ENCODE measurements at places on chromosomes 1 and 21.
A peak's percentile ranks its signal among the peaks of the same experiment; 100 is the strongest.

DNA sequence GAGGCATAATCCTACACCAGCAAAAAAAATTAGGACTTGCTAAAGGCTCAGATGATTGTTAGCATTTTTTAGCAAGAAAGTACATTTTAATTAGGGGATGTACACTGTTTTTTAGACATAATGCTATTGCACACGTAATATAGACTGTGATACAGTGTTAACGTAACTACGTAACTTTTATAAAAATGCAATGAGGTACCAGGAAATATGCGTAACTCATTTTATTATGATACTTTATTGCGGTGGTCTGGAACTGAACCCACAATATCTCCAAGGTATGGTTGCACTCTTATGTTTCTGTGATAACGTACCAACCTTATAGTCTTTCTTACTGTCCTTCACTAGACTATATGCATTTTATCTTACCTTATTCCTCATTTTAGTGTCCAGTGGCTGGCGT, 62.8 kb upstream of the B3GALT2 start:
- no peak for DNase-seq

DNA sequence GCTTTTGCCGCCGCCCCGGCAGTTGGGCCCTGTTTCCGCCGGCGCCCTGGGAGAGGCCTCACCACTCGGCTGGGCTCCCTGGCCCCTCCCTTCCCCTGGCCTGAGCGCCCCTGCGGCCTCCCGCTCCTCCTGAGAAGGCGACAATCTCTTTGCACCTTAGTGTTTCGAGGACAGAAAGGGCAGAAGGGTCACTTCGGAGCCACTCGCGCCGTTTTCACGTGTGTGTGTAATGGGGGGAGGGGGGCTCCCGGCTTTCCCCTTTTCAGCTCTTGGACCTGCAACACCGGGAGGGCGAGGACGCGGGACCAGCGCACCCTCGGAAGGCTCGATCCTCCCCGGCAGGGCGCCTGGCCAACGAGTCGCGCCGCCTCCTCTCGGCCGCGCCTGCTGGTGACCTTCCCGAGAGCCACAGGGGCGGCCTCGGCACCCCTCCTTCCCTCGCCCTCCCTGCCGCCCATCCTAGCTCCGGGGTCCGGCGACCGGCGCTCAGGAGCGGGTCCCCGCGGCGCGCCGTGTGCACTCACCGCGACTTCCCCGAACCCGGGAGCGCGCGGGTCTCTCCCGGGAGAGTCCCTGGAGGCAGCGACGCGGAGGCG, 432 bp upstream of the SIM2 start:
- DNase-seq, result no peak

GRCh38 chr21:45838634-45839033, 142.9 kb upstream of the COL6A1 start:
- DNase-seq, result no peak

GRCh38 chr1:199463521-199464127, 563.9 kb upstream of the NR5A2 start:
- DNase-seq, result peak; percentile 36

DNA sequence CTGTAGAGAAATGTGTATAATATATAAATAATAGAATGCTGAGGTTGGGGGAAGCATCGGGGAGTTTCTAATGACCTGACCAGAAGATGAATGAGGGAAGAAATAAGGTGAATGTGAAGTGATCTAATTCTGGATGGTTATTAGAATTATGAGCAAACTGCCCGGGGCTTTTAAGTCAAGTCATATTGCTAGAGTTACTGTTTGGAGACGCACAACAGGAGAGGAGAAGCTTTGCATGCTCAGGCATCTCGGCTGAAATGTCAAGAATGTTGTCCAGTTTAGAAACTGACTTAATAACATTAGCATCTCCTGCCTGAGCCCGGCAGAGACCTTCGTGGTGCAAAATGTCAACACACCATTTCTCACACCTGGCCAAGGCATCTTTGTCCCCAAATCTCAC, 119.1 kb downstream of the RRAGC start:
- no peak for DNase-seq

DNA sequence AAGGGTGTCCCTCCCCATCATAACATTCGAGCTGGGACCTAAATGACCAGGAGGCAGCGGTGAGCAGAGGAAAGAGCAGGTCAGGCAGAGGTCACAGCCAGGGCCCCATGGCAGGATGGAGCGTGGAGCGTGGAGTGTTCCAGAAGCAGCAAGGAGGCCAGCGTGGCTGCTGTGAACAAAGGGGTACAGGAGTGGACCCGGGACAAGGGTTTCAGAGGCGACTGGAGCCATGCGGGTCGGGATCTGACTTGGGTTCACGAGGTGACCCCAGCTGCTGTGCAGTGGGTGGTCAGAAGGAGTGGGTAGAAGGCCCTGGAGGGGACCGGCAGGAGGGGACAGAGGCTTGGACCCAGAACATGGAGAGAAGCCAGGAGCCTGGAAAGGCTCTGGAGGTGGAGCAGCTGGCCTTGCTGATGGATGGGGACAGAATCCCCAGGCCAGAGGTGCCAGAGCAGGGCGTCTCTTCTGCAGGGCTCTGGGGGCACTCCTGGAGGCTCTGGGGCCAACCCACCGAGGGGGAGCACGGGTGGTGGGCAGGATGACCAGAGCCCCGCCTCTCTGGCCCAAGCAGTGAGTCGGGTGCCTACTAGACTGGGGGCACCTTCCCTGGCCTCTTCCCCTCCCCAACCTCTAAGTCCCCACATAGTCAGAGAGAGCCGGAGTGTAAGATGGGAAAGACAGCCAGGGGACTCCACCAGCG, 2.3 kb downstream of the CHD5 start:
- no peak for DNase-seq

DNA sequence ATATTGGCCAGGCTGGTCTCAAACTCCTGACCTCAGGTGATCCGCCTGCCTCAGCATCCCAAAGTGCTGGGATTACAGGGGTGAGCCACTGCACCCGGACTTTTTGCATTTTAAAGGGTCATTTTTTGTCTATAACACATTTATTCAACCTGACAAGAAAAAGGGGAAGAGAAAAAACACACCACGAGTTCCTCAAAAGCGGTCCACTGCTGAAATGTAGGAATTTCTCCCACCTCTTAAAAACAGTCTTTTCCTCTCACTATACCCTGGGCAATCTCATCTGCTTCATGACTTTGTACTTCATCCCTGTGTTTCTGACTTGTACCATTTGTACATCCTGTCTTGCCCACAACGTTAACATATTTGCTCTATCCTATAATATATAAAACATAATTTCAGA, 413.3 kb upstream of the PTBP2 start:
- DNase-seq, result peak; percentile 81

GRCh38 chr1:104156738-104157137, 407.0 kb downstream of the AMY1C start:
- DNase-seq, result no peak

Measured in MV-4-11 (cell line).